Kasumi-1 (cell line): ENCODE measurements at places on chromosomes 6 and 20.

- DNase-seq, result no peak
Observed at GRCh38 chr6:36760685-36761435, 63.2 kb downstream of the RAB44 start.

DNA sequence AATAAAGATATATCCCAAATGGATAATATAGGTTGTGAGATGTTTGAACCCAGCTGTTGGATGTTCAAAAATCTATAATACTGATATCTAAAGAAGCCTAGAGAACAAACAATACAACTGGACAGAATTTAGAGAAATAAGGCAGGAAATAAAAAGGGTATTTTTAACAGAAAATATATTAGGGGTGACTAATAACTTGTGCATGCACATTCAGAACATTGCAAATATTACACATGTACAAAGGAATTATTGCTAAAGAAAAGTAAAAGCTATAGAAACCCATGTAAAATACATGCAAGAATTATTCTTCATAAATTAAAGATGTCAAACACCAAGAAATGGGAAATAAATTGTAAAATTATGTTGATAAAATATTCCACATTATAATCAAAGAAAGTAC lies 32.7 kb upstream of the HCRTR2 start:
- DNase-seq, result no peak

GRCh38 chr6:1773700-1774099 lies 164.0 kb downstream of the FOXC1 start:
- DNase-seq, result peak; percentile 12

GRCh38 chr20:36572701-36573102 lies 695 bp upstream of the TGIF2 start:
- peak; percentile 43 for DNase-seq

GRCh38 chr20:16428112-16428511 lies 145.1 kb downstream of the KIF16B start:
- DNase-seq, result no peak

- DNase-seq, result no peak
Observed at GRCh38 chr6:58290177-58290576, 972.7 kb downstream of the PRIM2 start.

- no peak for DNase-seq
Observed at GRCh38 chr6:116301104-116301503, 21.4 kb upstream of the TSPYL1 start.

GRCh38 chr20:37502654-37503053 lies 18.4 kb upstream of the NNAT start:
- no peak for DNase-seq

GRCh38 chr6:102936959-102937358 lies 1543.5 kb downstream of the GRIK2 start:
- no peak for DNase-seq

- no peak for DNase-seq
Observed at GRCh38 chr6:132446141-132446854, 45.0 kb upstream of the MOXD1 start.

DNA sequence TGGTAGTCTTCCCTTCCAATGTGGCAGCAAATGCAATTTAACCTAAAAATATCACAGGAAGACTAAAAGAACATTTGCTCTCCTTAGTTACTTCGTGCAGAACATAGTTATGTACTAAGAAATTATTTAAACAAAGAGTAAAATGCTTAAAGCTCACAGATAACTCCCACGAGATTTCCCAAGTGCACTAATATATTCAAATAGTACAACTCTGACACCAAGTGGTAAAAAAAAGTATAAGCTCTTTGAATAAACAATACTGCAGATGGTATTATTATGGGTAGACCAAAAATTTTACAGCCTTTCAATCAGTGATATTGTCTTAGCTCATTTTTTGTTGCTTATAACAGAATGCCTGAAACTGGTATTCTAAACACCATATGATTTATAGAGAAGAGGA lies 52.8 kb upstream of the FILIP1 start:
- DNase-seq, result peak; percentile 65

GRCh38 chr20:63668351-63668750 lies 10.2 kb downstream of the RTEL1 start:
- DNase-seq, result no peak
